Astrocyte of the spinal cord (primary cell): ENCODE measurements at places on chromosomes 11 and 22.
A peak's percentile ranks its signal among the peaks of the same experiment; 100 is the strongest.

DNA sequence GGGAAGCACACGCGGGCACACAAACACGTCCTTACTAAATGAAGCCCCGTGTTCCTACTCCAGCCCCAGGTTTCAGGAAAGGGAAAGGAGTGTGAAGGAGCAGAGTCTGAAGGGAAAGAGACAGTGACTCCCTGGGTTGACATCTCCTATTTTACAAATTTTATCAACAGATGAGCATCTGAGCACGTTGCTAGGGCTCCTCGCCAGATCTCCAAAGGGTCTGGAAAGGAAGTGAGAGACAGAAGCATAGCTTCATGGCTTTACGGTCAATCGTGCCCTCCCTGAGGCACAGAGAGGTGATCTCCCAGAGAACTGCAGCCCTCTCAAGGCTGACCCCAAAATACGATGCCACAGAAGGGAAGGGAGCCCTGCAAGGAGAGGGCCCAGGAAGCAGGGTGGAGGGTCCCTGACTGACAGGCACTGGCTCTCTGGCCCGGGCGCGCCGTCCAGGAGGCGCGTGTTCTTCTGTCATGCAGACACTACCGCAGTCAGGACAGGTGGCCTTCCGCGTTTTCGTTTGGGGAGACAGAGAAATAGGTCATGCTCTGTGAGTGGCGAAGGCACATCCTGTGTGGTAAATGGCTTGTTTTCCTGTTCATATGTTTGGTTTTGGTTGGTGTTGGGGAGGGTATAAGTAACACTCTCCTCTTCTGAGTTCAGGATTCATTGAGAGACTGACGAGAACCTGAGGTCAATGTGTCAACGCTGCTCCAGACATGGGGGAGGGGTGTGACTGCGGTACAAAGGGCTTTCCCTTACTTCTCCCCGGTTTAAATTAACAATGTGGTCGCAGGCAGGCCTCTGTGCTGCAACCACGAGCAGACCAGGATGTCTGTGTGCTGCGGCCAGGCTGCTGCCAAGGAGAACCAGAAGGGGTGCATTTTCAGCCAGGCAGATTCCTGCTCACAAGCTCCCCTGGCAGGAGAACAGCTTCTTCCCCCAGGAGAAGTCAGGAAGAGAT, 813.3 kb downstream of the OPCML start:
- DNase-seq = peak; percentile 37

DNA sequence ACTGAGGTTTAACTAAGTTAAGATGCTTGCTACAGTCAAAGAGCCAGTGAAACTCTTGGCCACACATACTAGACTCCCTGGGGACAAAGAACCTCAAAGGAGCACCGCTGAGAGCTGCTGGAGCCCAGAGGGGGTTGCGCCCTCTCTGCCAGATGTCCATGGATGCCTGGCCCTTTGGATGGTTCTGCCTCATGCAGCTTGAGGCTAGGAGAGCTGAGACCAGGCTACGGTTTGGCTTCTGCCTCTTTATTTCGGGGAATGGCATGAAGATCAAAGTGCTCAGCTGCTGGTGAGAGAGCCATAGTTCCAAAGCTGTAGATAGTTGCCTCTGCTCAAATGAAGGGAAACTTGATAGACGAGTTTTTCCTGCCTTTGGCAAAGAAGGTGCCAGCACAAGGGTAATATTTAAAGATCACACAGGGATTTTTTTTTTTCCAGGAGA, 43.0 kb downstream of the RASSF10 start:
- DNase-seq = peak; percentile 3

- no peak for DNase-seq
Observed at GRCh38 chr22:48101704-48102103, 1339.3 kb downstream of the TBC1D22A start.

DNA sequence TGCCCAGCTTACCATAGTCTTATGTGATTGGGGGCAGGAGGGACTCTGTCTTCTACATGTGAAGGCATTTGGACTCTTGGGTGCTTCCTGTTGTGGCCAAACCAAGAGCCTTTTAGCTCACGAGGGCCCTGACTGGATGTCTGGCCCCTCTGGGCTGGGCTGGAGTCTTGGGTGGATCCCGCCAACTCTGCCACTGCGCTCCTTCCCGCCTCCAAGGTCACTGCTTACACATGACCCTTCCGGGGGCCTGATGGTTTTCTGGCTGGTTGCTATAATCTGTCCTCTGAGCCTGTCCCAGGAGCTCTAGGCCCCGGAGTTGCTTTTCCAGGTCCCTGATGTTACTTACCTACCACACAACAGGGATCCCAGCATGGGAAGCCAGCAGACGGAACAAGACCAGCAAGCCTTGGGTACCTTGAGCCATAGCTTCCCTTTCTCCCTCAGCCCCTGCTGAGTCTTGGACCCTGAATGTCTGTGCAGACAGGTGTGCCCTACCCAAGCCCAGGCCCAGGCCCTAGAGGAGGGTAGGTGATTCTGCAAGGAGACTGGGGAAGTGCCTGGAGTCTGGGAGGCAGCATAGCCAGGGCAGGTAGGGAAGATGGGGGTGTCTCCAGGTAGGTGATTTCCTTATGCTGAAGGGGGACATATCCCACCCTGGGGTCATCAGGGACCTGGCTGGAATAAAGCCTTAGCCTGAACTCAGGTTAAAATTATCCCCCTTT, 100.3 kb downstream of the TSPAN18 start:
- DNase-seq = no peak
